ENCODE measurements at places on chromosomes 2 and 18. TPM values are rescaled to one million over a fixed set of nuclear protein-coding genes. Genes with fewer than 3 reads are reported as not detected.

Gene CFLAR
- total RNA-seq, result 99.1 TPM

Gene FAM124B
- total RNA-seq, result 0.60 TPM

- no peaks in the 10 kb centered on the region for H3K27me3 ChIP-seq
- H3K4me1 ChIP-seq, result peaks cover 30% of the 10 kb centered on the region
- H3K4me3 ChIP-seq, result no peak overlapping the region
Observed at GRCh38 chr18:51527826-51528225, 330.3 kb upstream of the MEX3C start.

Gene TDRD15
- total RNA-seq, result 1.9 TPM

- no peaks in the 10 kb centered on the region for H3K27me3 ChIP-seq
- H3K27ac ChIP-seq, result no peak overlapping the region
- DNase-seq, result no peak
- H3K4me3 ChIP-seq, result no peak overlapping the region
- no peaks in the 10 kb centered on the region for H3K36me3 ChIP-seq
Observed at GRCh38 chr2:105867587-105867986, 122.9 kb downstream of the NCK2 start.

DNA sequence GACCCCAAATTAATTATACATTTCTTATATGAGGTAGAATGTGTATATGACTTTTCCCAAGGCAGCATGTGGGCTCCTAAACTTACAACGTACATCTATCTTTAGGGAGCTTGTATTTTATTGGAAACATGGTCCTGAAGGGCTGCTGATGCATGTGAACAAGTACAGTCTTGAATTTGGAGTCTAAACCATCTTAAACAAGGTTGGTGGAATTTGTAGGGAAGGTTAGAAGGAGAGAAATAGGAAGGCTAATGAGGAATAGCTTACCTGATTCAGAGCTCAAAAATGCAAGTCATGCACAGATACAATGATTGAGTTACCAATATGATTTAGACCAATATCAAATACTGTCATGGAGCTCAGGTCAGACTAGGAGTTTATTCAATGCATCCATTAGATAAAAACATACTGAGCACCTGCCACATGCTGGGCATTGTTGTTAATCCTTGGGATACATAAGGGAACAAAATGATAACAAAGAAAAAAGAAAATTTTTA lies 458.6 kb upstream of the ETAA1 start:
- H3K4me1 ChIP-seq, result no peaks in the 10 kb centered on the region
- no peaks in the 10 kb centered on the region for H3K27me3 ChIP-seq
- H3K4me3 ChIP-seq, result no peak overlapping the region
- no peaks in the 10 kb centered on the region for H3K36me3 ChIP-seq

Gene LDLRAD4
- 1.2 TPM for total RNA-seq

DNA sequence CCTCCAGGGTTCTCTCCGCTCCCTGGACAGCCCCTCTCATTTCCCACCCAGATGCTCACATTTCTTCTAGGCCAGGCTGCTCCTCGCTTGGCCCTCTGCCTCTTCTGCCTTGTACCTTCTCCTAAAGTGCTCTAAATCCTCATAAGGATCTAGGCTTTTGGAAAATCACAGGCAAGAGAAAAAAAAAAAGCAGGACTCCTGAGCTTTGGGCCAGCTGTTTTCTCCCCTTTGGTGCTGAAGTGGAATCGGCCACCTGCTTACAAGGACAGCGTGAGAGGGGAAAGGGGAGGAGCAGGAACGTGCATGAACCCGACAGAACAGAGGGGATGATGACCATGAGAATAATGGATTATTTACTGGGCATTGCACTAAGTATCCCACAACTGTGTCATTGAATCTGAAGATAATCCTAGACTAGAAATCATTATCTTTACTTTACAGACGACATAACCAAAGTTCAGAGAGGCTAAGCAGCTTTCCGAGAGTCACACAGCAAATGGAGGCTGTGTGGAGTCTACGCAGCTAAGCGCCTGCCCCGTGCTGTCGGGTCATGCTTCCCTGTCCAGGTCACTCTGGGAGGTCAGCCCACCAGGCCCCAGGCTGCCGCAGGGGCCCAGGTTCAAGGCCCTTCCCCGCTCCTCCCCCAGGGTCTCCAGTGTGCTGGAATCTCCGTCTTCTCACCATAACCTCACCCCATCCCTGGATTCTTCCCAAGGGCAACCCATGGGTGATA lies 141.9 kb downstream of the PXDN start:
- no peak overlapping the region for H3K27ac ChIP-seq
- H3K27me3 ChIP-seq, result peaks cover 21% of the 10 kb centered on the region
- DNase-seq, result no peak
- peaks cover 30% of the 10 kb centered on the region for H3K4me1 ChIP-seq
- H3K4me3 ChIP-seq, result no peak overlapping the region

DNA sequence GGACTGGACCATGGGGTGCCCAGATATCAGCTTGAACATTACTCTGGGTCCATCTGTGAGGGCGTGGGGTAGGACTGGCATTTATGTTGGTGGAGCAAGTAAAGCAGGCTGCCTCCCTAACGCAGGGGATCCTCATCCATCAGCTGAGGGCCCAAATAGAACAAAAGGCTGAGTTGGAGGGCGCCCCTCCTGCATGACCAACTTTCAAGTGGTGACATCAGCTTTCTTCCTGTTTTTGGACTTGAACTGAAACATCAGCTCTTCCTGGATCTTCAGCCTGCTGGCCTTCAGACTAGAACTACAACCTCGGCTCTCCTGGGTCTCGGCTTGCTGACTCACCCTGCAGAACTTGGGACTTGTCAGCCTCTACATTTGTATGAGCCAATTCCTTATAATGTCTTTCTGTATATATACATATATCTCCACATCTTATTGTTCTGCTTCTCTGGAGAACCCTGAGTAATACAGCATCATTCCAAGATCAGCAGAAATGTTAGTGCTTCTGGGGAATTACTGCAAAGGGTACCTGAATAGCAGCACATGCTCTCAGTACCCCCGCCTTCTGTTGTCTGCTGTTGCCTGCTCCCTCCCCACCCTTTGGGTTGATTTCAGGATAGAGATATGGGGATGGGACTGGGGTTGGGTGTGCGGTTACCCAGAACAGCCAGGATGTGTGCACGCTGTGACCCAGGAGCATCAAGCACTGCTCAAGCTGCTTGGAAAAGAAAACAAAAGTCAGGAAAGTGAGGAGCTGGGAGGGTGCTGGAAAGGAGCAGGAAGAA lies 20.0 kb downstream of the TMEM127 start:
- no peaks in the 10 kb centered on the region for H3K36me3 ChIP-seq
- no peaks in the 10 kb centered on the region for H3K4me1 ChIP-seq
- DNase-seq, result no peak
- no peaks in the 10 kb centered on the region for H3K27me3 ChIP-seq
- H3K27ac ChIP-seq, result no peak overlapping the region

Gene SP5
- 7.3 TPM for total RNA-seq

DNA sequence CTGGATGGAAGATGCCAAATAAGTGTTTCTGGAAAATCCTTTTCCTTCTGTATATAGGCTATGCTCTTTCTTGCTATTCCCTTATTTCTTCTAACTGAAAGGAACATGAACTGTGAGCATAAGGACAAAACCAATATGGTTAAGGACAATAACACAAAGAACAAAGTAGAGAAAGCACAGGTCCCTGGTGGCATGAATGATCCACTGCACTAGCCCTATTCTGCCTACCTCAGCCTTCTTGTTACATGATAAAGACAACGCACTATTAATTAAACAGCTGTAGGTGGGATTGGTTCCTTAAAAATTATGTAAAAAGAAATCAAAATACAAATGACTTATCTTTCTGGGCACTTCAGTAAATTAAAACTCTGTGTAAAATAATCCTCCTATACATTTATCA lies 1.9 kb upstream of the WDR75 start:
- H3K27ac ChIP-seq, result no peak overlapping the region
- no peaks in the 10 kb centered on the region for H3K27me3 ChIP-seq
- no peak overlapping the region for H3K4me3 ChIP-seq

DNA sequence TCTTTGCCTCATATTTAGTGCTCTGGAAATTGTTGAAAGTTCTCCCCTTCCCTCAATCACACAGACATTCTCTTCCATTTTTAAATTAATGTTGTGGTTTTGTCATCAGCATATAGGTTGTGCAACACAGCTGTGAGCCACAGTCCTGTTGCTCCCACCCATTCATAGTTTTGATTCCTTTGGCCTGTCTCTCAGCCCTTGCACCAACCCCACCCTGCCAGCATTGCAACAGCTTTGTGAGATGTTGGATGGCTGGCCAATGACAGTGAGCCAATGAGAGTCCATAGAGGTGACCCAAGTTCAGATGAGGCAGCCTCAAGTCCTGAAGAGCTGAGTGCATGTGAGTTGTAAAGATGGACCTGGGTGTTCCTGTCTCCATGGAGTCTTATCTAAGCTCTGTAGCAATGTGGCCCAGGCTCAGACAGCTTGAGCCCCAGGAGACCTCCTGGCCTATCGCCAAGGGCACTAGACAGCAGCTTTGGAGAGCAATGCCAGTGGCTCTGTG lies 775.5 kb downstream of the RNF144A start:
- no peaks in the 10 kb centered on the region for H3K4me1 ChIP-seq
- no peak overlapping the region for H3K4me3 ChIP-seq
- no peak overlapping the region for H3K27ac ChIP-seq
- H3K36me3 ChIP-seq, result no peaks in the 10 kb centered on the region
- H3K27me3 ChIP-seq, result no peaks in the 10 kb centered on the region

- no peaks in the 10 kb centered on the region for H3K4me1 ChIP-seq
- no peaks in the 10 kb centered on the region for H3K36me3 ChIP-seq
- no peak overlapping the region for H3K27ac ChIP-seq
- no peaks in the 10 kb centered on the region for H3K27me3 ChIP-seq
Observed at GRCh38 chr2:50535971-50536759, 495.8 kb downstream of the NRXN1 start.

DNA sequence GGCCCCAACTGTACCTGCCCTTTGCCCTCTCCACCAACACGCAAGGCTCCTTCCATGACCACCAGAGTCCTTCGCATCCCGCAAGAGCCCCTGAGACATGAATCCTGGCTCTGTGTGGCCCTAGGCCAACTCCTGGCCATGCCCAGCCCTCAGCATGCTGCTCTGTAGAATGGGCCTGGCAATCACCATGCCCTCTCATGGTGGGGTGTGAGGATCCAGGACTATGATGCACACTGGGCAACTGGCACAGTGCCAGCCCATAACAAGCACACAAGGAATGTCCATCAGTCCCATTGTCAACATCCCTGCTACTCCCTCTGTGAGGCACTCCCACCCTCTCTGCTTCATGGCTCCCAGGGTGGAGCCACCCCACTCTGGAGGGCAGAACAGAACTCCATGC lies 44.7 kb downstream of the FER1L5 start:
- H3K27me3 ChIP-seq, result no peaks in the 10 kb centered on the region
- DNase-seq, result no peak
- no peaks in the 10 kb centered on the region for H3K4me1 ChIP-seq
- H3K36me3 ChIP-seq, result no peaks in the 10 kb centered on the region
- H3K27ac ChIP-seq, result no peak overlapping the region

All from PC-9 (cell line).